ENCODE measurements at places on chromosomes 12 and 14.
A peak's percentile ranks its signal among the peaks of the same experiment; 100 is the strongest.

GRCh38 chr12:78820946-78821345 is 43.6 kb upstream of the SYT1 start:
- no peak for DNase-seq

GRCh38 chr12:49223122-49223521 is 34.2 kb upstream of the TUBA1A start:
- DNase-seq, result no peak

- DNase-seq, result no peak
These were observed 803 bp downstream of the STK38L start for GRCh38 chr12:27244689-27245488.

- DNase-seq, result no peak
These were observed 251.1 kb upstream of the BTG1 start for GRCh38 chr12:92396647-92397252.

- DNase-seq, result no peak
These were observed 12.6 kb downstream of the DDX55 start for GRCh38 chr12:123614531-123614930.

DNA sequence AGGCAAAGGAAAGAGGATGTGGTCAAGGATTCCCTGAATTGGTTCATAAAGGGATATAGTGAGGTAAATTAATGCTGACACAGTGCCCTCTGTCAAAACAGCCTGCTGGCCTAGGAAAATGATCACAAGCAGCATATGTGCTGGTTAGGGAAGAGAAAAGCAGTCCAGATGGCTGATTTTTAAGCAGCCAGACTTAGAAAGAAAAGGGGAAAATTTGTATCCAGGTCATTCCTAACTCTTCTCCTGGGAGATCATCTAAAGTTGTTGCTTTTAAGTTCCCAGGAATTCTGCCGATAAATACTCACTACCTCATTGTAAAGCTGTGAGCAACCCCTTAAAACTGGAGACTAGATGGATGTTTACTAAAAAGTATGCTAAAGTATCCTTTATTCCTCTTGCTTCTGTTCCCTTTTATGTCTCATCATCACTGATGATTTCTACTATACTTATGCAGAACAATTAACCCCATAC is 46.4 kb upstream of the CNOT2 start:
- DNase-seq, result no peak

DNA sequence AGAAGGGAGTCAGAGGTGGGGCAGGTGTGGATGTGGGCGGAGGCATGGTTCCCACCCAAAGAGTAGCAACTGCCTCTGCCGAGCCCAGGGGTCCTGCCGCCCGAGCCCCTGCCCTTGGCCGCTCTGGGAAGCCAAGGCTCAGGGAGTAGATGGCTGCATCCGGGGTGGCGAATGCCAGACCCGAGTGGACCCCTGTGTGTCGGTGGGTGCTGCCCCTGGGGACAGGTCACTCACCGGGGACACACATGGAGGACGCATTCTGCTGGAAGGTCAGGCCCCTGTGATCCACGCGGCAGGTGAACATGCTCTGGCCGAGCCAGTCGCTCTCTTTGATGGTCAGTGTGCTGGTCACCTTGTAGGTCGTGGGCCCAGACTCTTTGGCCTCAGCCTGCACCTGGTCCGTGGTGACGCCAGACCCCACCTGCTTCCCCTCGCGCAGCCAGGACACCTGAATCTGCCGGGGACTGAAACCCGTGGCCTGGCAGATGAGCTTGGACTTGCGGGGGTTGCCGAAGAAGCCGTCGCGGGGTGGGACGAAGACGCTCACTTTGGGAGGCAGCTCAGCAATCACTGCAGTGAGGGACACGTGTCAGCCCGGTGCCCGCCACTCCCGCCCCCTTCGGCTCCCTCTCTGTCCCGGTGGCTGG is 329.0 kb downstream of the TMEM121 start:
- DNase-seq, result peak; percentile 44

- DNase-seq, result no peak
These were observed 206.5 kb downstream of the STXBP6 start for GRCh38 chr14:24843494-24843893.

DNA sequence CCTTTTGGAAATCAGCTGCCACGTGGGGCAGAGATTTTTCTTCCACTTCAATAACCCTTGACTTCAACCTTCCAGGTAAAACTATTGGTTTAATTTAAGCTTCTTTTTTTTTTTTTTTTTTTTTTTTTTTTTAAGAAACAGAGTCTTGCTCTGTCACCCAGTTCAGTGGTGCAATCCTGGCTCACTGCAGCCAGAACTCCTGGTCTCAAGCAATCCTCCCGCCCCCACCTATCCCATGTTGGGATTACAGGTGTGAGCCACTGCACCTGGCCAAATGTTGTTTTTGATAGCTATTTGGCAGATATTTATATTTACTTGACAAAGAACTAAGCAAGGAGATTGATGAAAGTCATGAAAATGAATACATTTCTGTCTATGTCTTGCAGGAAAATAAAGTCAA is 65.1 kb downstream of the SINHCAF start:
- no peak for DNase-seq

DNA sequence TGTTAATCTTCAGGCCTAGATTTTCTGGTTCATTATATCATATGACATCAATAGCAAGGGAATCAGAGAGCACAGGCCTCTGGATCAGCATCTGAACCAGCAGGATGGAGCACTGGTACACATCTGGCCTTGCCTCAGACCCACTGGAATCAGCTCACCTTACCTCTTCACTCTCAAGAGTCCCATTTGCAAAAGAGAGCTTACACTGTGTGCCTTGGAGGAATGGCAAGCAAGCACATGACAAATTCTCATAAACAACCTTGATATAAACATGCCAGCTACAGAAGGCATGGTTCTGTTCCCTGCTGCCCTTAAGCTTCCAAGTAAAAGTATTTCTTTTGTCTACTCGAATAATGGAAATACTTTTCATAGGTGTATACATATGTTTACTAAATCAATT is 128.6 kb upstream of the CPM start:
- no peak for DNase-seq

- no peak for DNase-seq
These were observed 3.1 kb downstream of the HNF1A start for GRCh38 chr12:120981407-120981941.

DNA sequence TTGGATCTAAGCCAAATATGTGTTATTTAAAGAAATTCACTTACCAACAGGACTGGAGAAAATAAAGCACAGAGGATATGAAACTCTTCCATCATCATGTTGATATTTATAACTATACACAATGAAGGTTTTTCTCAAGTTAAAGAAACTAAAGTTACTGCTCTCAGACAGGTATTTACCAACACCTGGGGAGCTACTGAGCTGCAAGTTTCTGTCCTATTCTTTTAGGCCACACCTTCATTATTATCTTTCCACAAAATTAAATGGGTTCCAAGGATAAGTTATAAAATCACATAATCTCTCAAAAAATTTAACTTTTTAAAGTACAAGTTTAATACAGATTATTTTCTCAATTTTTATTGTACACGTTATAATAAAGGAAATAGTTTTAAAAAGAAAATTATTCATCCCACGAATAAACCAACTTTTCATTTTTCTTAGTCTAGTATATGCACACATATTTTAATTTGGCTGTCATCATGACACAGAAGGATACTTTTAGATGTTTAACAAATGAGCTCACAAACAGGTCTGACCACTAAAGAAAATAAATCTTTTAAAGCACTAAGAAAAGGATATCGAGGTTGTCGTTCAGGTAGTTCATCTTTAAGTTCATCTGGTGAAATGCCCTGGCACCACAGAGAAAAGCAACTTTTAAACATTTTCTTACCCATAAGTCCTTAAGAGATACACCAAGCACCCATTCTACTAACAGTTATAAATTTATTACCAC is 7.8 kb downstream of the GMFB start:
- DNase-seq, result no peak

DNA sequence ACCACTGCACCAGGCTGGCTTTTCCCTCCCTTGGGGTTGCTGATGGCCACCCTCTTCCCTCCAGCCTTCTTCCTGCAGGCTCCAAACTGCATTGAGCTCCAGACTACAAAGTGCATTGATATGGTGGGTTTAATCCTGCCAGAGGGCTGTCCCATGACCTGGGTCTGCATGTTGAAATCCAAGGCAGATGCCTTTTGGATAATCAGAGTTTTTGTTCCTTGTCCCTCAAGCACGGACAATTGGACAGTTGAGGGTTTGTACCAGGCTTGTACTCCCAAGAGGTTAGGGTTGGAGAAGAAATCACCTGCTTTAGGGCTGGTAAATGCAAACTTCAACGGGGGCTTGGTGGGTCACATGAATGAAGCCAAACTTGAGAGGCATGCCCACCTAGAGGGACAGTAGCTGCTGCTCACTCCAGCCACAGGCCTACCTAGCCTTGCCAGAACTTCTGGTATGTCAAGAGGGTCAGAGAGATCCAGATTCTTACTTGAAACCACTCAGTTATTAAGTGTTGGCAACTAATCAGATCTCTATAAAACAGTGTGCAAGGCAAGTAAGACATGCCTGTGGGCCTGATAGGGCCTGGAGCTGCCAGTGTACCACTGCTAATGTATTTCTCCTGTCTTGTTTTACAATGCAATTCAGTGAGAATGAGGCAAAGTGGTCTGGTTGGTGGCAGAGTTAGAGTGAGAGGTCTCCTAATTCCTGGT is 21.7 kb upstream of the KRT83 start:
- no peak for DNase-seq

DNA sequence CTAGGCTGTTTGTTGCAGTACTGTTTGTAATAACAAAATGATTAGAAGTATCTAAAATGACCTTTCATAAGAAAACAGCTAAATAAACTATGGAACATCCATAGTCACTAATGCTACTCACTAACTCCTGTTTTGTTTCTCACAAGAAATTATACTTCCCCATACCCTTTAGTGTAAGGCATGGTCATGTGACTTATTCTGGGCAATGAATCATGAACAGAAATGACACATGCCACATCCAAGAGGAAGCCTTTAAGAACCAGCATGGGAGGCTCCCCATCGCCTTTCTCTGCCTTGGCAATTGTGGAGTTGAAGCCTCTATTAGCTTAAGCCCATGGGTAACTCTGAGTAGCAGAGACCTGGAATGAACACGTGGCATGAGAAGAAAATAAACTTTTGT is 49.3 kb downstream of the KSR2 start:
- no peak for DNase-seq

DNA sequence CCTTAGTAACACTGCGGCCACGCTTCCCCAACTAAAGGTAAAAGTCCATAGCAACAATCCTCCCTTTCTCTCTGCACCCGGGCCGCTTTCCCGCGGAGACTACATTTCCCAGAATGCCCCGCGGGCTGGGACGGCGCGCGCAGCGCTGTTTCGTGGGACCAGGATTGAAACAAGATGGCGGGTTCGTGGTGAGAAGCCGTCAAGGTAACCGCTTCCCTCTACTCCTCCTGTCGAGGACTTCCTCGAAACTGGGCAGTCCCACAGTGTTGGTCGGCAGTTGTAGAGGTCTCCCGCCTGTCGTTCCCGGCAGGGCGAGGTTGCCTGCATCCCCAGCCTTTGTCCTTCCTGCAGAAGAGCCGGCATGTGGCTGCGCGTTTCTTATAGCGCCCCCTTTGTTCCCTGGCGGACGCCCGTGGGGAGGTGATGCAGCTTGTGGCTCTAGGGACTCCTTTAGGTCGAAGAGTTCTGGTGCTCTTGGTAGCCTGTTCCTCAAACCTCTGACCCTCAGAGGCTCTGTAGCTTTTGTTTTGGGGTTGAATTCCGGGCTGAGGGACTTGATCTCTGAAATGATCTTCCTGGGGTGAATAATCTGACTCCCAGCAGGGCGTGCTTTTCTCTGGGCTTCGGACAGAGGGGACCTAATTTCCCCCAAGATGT is at the start of gene MRPL42:
MRPL42 (plus strand) TSS at position 164 of the 657 bp plus-strand sequence. CDS start 1,772 bp downstream, outside the sequence.
- peak; percentile 83 for DNase-seq

DNA sequence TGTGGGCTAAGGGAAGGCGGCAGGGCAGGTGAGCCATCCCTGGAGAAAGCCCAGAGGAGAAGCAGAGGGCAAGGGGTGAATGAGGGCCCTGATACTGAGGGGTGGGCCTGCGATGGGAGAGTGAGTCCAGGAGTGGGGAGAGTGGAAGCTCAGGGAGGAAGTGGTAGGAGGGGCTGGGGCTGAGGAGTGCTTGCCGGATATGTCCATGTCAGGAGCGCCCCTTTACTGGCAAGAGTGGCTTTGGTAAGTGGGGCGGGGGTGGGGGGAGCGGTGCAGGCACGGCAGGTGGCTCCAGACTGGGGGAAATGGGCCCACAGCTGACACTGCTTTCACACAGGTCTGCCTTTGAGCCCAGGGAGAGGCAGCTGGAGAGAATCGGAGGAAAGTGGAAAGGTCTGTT is 86.4 kb upstream of the GPR68 start:
- DNase-seq, result no peak

- no peak for DNase-seq
These were observed 45.4 kb downstream of the SRGAP1 start for GRCh38 chr12:63889721-63890509.

DNA sequence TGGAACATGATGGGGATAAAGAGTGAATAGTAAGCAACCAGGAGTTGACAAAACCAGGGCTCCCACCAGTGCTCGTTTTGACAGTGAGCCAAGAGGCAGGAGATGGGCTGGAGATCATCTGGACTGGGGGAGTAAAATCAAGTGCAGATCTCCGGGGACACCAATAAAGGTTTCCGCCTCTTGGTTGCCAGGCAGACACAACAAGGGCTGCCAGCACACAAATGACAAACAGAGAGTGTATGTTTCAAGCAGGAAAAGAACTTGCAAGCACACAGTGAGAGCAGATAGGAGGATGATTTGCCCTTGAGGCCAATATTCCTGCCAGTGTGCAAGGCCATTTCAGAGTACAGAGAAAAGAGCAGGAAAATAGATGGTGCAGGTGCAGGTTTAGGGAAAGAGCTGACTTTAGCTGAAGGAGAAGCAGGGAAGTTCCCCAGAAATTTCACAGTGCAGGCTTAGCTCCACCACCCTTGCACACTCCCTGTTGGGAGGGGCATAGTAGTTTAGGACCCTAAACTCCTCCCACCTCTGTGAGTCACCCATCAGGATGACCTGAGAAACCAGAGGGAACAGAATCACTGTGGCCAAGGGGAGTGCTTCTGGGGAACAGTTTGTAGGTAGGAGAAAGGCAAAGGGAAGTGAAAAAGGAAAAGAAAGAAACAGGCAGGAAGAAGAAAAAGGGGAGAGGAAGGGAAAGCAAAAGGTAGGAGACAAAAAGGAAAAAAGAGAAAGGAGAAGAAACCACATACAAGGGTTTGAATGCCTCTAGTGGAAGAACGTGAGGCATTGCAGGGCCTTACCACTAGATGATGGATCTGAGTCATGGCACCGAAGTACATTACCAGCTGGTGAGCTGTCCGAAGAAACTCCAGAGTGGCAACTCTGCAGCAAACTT is 404.4 kb downstream of the SLC6A15 start:
- no peak for DNase-seq

GRCh38 chr12:95083938-95084337 is 10.5 kb upstream of the NR2C1 start:
- no peak for DNase-seq

Data from Peyer's patch (tissue), 4 donors.